Activated T-helper 1 cell treated with Interleukin-2 at 50 U/mL for 16 hours (primary cell): ENCODE measurements at places on chromosomes 3 and 15.

GRCh38 chr3:24048843-24049242 lies 103.8 kb downstream of the NR1D2 start:
- no peak for DNase-seq

DNA sequence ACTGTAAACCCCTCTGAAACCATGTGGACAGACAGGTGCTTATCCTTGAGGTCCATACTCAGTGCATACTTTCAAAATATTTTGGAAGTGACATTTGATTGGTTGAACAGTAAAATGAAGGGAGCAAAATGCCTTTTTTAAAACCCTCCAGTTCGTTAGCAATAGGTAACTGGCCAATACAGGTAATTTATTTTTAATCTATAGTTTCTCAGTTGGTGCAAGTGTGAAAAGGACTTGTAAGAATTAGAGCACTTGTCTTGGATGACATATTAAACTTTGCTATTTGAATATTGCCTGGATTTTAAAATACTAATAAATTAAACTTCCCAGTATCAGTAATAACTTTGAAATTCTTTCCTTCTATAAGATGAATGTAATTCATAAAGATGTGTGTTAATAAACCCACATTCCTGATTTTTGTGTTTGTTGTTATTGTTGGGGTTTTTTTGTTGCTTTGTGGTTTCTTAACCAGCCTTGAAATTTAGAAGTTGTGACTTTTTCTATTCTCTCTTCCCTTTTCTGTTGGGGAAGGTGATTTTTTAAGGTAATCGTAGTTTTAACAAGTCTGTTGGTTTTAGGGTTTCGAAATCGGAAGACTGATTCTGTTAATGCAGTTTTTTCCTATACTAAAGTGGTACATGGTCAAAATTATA lies 90.0 kb downstream of the STT3B start:
- no peak for DNase-seq

DNA sequence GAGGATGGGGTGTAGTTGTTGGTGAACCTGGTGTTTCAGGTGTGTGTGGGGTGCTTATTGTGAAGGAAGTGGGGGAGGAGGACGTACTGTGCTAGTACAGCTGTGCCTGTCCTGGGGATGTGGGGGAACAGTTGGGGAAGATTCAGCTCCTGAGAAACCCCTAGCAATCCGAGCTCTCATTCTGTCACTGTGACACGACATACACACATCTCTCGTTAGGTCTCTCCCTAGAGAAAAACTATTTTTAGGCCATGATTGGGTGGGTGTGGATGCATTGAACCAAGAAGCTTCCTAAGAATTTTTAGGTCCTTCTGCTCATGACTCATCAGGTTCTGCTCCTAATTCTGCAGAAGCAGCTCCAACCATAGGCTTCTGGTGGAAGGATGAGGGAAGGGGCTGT lies 54.3 kb downstream of the SLC30A4 start:
- DNase-seq, result no peak

DNA sequence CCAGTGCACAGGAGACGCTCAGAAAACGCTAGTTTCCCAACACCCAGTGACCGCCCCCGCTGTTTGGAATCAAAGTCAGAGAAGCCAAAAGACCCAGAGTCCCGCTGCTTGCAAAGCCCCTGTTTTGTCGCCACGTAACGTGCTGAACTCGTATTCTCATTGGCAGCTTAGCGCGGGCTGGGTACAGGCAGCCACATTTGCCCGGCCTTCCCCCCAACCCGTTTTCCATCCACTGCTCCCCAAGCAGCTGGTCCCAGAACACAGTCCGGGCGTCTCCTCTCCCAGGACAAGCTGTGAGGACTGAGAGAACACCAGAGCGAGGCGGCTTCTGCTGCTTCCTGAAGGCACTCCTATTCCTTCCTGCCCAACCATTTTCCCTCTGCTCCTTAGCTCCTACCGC lies 54.8 kb downstream of the RASGRF1 start:
- DNase-seq, result no peak

- DNase-seq, result no peak
Observed at GRCh38 chr3:21654241-21654640, 96.8 kb downstream of the ZNF385D start.

DNA sequence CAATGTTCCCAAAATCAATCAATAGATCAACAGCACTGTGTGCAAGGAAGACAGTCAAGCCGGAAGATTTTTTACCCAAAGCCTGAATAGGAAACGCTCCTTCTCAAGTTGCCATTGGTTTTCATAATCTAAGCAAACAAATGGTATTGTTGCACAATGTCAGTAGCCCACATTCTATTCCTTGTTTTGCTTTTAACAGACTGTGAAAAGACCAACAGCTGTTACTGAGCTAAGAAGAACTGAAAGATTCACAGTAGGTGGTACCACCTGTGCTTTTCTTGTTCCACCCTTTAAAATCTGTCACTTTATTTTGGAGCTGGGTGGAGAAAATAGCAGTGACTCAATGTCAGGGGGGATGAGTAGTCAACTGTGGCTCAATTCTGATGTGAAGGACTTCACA lies 357.5 kb upstream of the CADM2 start:
- DNase-seq, result no peak

DNA sequence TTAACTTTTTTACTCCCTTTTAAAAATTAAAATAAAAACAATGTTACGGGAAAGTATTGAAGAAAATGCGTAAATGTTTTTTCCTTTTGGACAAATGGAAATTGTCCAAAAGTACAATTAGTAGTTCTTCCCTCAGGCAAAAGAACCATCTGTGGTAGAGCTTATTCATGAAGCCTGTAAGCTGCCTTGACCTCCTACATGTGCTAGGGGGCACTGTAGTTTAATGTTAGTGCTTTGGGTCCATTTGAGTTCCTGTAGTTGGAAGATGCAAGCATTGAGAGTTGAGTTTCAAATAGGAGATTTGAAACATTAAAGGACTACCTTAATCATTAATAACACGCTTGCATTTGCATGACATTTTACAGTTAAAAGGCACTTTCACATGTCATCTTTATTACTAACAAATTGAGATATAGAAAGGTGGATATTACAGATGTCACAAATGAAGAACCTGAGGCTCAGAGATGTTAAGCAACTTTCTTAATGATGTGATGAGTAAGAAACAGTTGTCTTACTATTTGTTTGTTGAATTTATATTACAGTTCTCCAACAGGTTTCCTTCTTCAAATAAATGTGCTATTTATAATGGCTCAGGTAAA lies 1.8 kb upstream of the ZNF385D start:
- no peak for DNase-seq

DNA sequence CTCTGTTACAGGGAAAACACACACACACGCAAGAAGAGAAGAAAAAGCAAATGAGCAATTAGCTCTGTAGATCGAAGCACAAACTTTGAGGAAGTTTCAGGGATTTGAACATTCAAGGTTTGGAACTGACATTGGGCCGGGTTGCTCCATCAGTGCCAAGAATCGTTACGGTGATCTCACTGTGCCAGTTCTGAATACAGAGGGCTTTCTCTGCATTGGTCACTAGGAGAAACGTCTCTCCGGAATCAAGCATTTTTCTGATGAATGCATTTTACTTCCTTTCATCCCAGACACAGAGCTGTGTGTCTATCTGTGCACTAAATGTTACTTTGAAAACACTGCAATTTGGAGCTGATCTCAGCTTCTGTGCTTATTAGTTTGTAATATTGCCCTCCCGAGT lies 11.2 kb downstream of the HRH1 start:
- no peak for DNase-seq

- no peak for DNase-seq
Observed at GRCh38 chr3:149701206-149701976, 43.6 kb upstream of the WWTR1 start.

GRCh38 chr3:184236033-184236410 lies 6.6 kb downstream of the VWA5B2 start:
- no peak for DNase-seq

- DNase-seq, result no peak
Observed at GRCh38 chr3:157119369-157119951, 40.5 kb downstream of the CCNL1 start.

DNA sequence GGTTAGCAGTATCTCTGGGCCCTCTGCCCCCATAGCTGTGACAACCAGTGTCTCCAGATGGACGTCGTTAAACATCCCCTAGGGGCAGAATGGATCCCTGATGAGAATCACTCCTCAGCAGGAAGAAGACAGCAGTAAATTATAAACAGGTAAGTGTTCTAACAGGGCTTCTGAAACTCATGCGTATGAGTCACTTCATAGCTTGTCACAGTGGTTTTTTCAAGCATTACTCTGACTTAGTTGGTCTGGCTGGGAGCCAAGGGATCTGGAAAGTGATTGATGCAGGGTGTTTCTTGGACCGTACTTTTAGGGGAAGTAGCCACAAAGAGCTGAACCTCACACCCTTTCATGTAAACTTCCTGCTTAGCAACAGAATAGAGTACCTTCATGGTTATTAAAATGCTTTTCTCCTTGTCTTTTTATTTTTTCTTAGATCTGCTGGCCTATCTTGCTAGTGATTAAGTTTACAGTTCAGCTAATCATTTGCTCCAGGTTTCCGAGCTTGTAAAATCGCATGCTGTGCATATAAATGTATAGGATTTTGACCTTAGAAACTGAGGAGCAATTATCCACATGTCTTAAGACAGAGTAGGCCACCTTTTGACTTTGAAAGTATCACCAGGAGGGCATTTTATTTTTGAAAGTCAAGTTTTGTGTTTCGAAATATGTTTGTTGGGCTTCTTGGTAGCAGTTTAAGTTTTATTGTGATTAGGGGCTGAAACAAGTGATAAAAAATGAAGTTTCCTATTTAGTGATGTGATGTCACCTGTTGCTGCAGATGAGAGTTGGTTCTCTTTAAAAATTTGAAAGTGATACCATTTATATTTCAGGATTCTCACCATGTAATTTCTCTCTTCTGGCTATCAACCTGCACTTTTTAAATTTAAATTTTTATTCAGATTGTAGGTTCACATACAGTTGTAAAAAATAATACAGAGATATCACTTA lies 333.9 kb downstream of the PTPRG start:
- no peak for DNase-seq

DNA sequence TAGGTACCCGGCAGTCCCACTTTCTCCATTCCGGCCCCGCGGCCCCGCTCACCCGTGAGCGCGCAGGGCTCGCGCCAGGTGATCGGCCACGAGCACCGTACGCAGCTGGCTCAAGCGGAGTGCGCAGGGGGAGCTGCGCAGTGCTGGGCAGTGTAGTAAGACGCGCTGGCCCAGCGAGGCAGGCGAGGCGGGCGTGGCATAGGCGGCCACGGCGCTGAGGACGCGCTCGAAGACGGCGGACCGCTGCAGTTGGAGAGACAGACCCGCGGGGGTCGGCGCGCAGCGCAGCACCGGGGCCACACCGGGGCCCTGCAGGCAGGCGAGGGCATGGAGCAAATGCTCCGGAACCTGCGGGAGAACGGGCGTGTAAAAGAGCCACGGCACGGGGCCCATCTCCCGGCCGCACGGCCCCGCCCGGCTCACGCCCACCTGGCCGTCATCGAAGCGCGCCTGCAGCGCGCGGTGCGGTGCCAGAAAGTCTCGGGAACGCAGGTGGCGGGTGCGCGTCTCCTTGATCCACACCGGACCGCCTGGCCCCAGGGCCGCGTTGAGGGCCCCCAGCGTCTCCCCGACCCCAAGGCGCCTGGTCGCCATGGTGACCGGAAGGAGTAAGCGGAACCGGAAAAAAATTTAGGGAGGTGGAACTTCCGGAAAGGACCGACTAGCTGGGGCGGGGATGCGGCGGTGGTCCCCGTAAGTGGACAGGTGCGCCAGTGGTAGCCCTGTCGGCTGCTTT lies at the start of gene DALRD3:
DALRD3 (minus strand) TSS at position 610 of the 736 bp plus-strand sequence; CDS start at position 594, 16 bp downstream.
- peak; percentile 26 for DNase-seq

GRCh38 chr3:139439278-139439677 lies 37.0 kb downstream of the RBP2 start:
- no peak for DNase-seq

GRCh38 chr15:40300367-40300766 lies 7.4 kb downstream of the PLCB2 start:
- no peak for DNase-seq

- DNase-seq, result no peak
Observed at GRCh38 chr3:66403323-66403990, 97.4 kb downstream of the LRIG1 start.

- no peak for DNase-seq
Observed at GRCh38 chr3:131224886-131225550, 156.6 kb upstream of the NUDT16 start.

DNA sequence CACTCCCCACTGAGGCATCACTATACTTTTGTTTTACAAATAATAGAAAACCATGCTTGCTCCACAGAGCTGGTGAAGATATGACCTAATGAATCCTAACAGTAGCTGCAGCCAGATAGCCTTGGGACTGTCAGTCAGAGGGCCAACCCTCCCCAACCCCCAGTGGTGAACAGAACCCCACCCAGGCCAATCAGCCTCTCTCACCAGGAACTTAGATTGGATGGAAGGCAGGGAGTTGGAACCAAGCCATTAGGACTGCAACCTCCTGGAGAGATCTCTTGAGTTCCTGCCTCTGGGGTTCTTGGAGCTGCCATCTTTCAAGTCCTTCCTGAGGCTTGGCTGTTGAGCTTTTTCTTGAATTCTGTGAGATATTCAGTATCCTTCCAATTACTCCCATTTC lies 3.0 kb upstream of the MRPS22 start:
- DNase-seq, result no peak

DNA sequence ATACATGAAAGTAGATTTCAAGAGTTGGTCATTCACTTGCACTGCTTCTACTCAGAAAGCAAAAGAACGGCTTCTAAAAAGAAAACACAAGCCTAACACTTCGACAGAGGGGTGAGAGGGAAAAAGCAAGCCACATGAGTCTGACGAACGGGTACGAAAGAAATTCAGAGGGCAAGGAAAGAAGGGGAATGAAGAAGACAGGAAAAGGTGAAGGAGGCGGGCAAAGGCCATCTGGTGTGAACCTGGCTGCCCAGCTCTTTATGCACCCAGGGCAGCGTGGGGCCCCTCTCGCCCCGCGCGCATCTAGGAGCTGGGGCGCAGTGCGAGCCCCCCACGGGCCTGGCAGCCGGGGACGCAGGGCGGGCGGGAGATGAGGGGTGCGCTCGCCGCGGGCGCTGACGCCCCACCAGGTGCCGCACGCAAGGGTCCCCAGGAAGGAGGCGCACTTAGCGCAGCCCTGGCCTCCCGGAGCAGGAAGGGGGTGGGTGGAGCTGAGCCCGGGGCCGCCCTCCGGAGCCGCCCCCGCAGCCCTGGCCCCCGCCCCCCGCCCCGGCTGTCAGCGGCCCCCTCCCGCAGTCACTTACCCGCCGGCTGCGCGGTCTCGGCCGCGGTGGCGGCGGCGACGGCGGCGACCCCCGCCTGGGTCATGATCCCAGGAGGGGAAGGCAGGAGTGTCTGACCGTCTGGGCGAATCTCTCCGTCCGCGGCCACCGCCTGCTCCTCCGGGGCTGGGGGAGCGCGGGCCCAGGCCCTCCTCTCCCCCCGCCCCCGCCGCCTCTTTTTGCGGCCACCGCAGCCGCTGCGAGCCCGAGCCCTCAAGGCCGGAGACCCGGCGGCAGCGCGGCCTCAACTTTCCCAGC lies at the start of gene USF3:
USF3 (minus strand) TSS at position 857 of the 860 bp plus-strand sequence. CDS start 21,764 bp downstream, outside the sequence.
- DNase-seq, result peak; percentile 76

- DNase-seq, result no peak
Observed at GRCh38 chr3:23713641-23714040, 92.1 kb upstream of the UBE2E1 start.

DNA sequence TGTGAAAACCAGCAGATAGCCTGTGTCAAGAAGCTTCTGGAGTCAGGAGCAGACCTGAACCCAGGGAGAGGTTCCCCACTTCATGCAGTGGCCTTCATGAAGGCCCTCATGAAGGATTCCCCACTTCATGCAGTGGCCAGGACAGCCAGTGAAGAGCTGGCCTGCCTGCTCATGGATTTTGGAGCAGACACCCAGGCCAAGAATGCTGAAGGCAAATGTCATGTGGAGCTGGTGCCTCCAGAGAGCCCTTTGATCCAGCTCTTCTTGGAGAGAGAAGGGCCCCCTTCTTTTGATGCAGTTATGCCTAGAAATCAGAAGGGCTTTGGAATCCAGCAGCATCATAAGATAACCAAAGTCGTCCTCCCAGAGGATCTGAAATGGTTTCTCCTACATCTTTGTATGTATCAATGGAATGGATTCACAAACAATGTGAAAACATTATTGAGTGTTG lies 103.9 kb upstream of the CHD2 start:
- no peak for DNase-seq
